ENCODE measurements at places on chromosomes 11 and 22. TPM values are rescaled to one million over a fixed set of nuclear protein-coding genes. Genes with fewer than 3 reads are reported as not detected.

The CHCHD10 gene
- total RNA-seq: 6.0 TPM

The C11orf97 gene
- not detected for total RNA-seq

The CATSPERZ gene
- total RNA-seq: not detected

The YPEL1 gene
- 1.1 TPM for total RNA-seq

The FZD4 gene
- 30.6 TPM for total RNA-seq

The LARGE1 gene
- 12.1 TPM for total RNA-seq
